ENCODE measurements at places on chromosomes 5 and 9.
A peak's percentile ranks its signal among the peaks of the same experiment; 100 is the strongest.

DNA sequence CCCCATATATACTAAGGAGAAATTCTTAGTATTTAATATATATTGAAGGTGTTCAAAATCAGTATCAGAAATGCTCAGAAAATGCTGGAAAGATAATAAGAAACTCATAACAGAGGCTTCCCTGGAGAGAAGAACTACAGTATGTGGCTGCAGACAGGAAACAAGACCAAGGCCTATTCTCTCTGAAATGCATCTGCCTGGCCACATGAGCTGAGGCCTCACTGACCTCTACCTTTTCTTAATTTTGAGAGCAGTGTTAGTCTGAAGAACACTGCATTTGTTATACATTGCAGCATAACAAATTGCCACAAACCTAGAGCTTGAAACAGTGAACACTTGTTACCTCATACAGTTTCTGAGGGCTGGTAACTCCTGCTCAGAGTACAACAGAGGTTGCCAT is 133.4 kb upstream of the SPEF2 start:
- no peak for DNase-seq

DNA sequence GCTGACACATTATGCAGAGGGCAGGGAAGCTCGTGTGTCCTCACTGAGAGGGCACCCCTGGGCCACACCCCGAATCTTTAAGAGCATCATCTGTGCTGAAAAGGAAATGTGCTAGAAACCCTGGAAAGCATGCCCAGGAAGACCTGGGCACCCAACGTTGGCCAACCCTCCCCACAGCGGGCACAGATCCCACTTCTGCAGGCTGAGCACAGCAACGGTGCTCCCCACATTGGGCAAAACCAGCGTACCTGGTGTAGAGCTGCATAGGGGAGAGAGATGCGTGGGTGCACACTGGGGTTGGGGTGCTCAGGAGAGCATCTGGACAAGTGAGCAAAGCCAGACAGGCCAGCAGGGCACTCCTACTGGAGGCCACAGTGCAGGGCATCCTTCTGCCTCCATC is 32.6 kb downstream of the ROR2 start:
- DNase-seq: no peak

DNA sequence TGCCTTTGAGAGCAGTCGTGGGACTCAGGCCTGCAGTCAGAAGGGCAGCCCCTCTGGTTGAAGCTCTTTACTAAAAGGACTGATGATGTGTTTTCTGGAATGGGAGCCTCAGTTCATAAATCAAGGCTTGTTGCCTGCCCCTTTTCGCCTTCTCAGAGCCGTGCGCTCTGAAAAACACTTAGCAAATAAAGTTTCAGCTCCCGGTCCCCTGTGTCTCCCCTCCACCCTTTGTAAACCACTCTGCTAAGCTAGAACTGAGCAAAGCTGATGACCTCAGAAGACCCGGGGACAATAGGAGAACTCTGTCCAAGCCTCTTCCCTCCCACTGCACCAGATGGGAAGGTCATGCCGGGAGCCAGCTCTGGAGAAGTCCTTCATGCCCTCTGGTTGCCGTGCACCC is 39.3 kb upstream of the ADRA1B start:
- no peak for DNase-seq

GRCh38 chr5:177421062-177421798 is 5.2 kb upstream of the GRK6 start:
- no peak for DNase-seq

GRCh38 chr5:88825584-88826315 is 57.2 kb downstream of the MEF2C start:
- no peak for DNase-seq

GRCh38 chr5:141250576-141250975 is 5.4 kb downstream of the PCDHB15 start:
- DNase-seq: peak; percentile 19

DNA sequence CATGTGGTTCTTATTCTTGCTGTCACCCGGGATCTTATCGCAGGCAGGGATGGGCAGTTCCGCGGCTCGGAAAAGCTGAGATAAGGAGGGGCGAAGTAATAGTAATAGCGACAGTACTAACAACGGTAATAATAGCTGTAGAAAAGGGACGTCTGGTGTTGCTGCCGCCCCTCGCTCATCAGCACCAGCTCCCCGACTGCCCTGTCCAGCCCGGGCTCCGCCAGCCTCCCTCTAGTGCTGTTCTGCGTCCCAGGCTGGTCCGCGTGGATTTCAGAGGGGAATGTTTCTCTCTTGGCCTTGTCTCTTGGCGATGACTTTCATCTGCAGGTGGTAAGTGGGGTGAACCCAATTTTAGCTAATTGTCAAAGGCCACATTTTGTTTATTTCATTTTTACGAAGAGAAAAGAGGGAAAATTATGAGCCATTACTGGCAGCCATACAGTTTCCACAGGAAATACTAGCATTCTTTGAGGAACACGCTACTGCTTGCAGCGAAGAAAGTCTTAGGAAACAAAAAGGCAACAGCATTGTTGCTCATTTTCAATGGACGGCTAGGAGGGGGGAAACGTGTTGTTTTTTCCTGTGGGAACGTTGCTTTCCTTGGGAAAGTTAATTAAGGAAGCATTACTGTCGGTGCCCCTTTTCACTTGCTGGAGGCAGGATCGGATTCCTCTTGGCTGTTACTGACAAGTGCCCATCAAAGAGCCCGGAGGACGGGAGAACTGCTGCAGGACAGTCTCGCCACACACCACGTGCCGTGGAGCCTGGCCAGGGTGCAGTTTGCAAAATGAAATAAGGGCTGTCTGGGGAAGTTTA is 762 bp downstream of the SNCAIP start:
- DNase-seq: no peak

DNA sequence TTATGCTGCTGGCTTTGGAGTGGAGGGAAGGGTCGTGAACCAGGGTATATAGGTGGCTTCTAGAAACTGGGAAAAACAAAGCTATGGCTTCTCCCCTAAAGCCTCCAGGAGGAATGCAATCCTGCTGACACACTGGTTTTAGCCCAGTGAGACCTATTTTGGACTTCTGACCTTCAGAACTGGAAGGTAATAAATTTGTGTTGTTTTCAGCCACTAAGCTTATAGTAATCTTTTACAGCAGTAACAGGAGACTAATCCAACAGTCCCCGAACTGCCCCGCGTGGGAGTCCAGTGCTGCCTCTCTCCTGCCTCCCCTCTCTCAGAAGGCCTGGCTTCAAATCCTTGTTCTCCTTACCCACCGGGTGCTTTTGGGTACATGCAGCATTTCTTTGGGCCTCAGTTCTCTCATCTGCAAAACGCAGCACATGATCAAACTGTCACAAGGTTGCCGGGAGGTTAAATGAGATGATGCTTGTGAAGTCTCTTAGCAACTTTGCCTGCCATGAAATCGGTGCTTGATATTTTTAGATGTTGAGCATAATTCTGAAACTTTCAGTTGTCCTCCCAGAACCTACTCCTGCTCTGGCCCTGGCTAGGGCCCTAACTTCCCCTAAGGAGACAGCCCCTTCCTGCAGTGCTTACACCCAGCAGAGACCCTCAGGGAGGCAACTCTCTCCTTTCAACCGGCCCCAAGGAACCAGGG is 127.3 kb upstream of the BOD1 start:
- peak; percentile 56 for DNase-seq

DNA sequence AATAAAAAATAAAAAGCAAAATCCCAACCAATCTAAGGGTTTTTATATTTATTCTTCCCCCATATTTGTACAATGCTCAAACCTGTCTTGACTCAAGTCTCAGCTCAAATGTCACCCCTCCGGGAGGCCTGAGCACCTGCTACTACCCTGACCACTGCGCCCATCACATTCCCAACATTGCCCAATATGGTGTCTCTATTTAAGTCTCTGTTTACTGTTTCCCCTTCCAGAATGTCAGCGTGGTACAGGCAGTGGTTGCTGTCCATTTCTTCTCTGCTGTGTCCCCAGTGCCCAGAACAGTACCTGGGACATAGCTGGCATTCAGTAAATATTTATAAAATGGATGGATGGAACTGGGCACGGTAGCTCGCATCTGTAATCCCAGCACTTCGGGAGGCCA is 47.3 kb upstream of the PRRC2B start:
- DNase-seq: no peak

DNA sequence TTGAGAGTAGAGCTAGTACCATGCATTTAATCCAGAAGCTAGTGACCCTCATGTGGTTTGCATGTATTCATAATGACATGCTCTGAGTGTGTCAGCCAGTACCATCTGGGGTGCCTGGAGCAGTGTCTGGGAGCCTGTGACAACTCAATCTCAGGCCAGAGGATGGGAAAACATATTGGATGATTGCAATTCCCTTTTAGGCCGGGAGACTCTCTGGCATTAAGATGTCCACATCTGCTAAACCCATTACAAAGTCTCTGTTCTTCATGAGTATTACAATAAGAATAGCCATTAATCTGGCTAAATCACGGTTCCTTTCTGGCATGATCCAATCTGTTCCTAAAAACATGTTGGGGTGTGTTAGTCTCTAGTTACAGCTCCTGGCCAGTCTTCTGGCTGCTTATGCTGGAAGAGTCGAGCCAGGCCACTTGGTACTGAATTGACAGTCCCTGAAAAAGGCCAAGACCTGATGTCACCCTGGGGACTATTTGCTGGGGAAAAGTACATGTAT is 475.7 kb downstream of the ENC1 start:
- no peak for DNase-seq

- DNase-seq: peak; percentile 10
Observed at GRCh38 chr5:132102944-132103331, 29.3 kb downstream of the CSF2 start.

GRCh38 chr5:102819634-102820033 is 64.5 kb downstream of the PAM start:
- DNase-seq: no peak

DNA sequence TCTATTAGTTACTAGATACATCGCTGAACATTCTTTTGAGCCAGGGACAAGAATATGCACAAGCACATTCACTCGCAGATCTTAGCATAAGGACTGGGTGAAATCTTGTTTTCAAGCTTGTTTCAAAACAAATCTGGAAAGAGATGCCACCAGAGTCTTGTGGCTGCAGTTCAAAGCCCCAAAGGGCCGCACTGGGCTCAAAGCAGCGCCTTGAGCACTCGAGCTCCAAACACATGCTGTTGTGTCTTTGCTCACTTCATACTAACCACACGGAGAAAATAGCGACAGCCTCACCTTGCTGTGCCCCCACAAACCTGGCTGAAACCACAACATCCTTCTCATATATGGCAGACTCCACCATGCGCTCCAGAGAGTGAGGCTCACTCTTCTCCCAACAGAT is 34.2 kb upstream of the IL7R start:
- DNase-seq: no peak

- DNase-seq: no peak
Observed at GRCh38 chr9:72524820-72525540, 3.6 kb downstream of the TMC1 start.

DNA sequence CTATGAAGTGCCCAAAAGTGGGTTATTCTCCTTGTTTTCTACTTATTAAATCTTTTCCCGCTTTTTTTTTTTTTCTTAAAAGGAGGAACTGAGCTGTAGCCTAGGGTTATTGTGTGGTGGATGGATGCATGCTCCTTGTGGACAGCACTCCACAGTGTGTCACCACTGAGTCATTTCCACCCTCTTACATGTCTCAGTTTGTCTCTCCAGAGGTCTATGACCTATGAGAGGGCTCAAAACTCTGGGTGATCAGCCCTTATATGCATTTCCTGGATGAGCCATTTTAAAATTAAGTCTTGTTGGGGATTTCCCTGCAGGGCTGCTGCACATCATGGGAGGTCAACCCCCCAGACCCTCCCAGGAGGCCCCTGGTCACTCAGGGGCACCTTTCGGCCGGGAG is 102.2 kb upstream of the MOCS2 start:
- DNase-seq: no peak

- DNase-seq: peak; percentile 81
Observed at GRCh38 chr5:124902097-124902821, 155.8 kb upstream of the ZNF608 start.

- DNase-seq: no peak
Observed at GRCh38 chr5:17120209-17120608, 97.2 kb upstream of the BASP1 start.

GRCh38 chr5:61307191-61307590 is 24.9 kb upstream of the ZSWIM6 start:
- no peak for DNase-seq

DNA sequence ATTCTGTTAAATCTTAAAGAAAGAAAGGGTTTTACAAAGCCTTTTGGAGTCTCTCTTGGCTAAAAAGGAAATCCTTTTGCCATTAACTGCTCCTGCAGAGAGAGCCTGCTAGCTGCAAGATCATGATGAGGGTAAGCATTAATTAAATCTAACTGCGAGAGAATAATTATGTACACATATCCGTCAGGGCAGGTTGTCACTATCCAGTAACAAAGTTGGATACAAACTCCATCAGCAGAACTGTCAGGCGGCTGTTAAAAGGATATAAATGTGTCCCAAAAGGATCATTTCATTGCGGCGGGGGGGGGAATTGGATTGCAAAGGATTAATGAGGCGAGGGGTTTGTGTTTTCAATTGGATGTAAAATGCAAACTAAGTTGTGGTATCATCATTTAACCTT is 289.3 kb downstream of the ASTN2 start:
- no peak for DNase-seq

DNA sequence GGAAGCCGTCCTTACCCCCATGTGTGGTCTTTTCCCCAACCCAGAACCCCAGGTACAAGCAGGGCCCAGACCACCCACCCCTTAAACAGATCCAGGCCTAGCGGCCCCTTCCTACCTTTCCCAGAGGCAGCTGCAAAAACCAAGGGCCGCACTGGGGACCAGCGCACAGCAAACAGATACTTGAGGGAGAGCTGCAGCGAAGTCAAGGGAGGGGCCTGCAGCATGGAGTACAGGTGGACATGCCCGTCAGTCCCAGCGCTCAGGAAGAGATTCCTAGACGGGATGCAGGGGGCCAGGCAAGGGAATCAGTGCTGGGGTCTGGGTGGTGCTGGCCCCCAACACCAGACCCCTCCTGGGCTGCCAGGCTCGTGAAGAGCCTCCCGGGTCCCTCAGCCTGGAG is 22.5 kb downstream of the DYNC2I2 start:
- DNase-seq: no peak
